ENCODE measurements at places on chromosomes 12 and 14. TPM values are rescaled to one million over a fixed set of nuclear protein-coding genes. Genes with fewer than 3 reads are reported as not detected.

SIX6 gene
- not detected for total RNA-seq

SERPINA9 gene
- 3.7 TPM for total RNA-seq

TSPAN8 gene
- 20.7 TPM for total RNA-seq

ESRRB gene
- total RNA-seq: 1.1 TPM

EPYC gene
- not detected for total RNA-seq

KCNMB4 gene
- total RNA-seq: 3.2 TPM

MYBPC1 gene
- 4.3 TPM for total RNA-seq

- no peak for DNase-seq
Measured at GRCh38 chr12:55707219-55707671, 459 bp downstream of the ITGA7 start.

DNA sequence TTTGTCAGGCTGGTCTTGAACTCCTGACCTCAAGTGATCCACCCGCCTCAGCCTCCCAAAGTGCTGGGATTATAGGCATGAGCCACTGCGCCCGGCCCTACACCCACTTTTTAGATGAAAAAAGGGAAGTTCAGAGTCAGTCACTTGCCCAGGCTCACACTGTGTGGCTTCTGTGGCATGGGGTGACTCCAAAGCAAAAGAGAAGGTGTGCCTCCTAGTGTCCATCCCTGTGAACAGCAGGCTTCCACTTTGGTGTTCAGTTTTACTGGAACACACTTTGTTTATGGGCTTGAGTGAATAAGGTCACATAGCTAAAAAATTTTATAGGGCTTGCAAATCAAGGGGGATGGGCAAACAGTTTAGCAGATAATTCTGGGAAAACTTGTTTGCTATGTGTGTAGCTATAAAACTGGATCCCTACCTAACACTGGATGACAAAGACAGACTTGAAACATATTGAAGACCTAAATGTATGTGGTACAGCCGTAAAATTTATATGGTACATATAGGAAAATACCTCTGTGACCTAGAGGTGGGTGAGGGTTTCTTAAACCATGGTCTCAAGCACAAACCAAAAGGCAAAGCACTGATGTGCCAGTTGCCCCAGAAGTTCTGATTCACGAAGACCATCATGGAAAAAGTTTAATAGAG is 54.9 kb downstream of the EID3 start:
- peak; percentile 92 for DNase-seq

- no peak for DNase-seq
Measured at GRCh38 chr14:37545174-37545573, 49.9 kb downstream of the FOXA1 start.

DNA sequence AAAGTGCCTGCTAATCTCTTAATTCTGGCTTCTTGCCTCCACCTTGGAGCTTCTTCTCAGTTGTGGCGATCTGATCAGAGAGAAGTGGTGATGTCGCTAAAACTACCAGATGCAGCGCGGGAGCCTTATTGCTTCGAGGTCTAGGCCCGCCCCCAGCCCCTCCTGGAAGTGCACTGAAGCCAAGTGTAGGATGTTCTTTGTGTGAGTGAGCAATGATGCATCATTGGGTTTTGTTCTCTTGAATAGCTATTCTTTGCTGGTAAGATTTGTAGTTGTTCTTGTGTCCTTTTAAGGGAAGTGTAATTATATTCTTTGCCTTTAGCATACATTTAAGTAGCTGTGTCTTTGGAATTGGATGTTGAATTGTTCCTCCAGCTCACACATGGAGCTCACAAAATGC is 35.8 kb downstream of the MTHFD1 start:
- DNase-seq: no peak

GRCh38 chr14:36757734-36758601 is 96.3 kb downstream of the PAX9 start:
- no peak for DNase-seq

- DNase-seq: no peak
Measured at GRCh38 chr12:5258498-5258897, 173.4 kb upstream of the NTF3 start.

- no peak for DNase-seq
Measured at GRCh38 chr14:55333711-55334485, 62.7 kb downstream of the FBXO34 start.

DNA sequence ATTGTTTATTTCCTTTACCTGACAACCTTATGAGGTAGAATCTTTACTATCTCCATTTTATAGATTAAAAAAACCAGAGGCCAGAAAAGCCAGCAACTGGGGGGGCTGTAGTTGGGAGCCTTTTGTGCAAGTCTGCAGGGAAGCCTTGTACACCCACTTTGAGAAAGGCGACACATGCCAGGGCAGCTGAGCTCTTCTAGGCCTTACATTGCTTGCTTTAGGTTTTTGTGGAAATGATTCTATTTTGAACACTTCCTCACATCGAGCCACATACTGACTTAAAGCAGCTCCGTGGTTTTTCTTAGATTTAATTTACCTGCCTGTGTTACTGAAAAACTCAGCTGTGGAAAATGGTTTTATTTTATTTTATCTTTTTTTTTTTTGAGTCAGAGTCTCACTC is 34.6 kb downstream of the EP400 start:
- DNase-seq: peak; percentile 31

- DNase-seq: no peak
Measured at GRCh38 chr12:109253913-109254544, 55.1 kb downstream of the FOXN4 start.

DNA sequence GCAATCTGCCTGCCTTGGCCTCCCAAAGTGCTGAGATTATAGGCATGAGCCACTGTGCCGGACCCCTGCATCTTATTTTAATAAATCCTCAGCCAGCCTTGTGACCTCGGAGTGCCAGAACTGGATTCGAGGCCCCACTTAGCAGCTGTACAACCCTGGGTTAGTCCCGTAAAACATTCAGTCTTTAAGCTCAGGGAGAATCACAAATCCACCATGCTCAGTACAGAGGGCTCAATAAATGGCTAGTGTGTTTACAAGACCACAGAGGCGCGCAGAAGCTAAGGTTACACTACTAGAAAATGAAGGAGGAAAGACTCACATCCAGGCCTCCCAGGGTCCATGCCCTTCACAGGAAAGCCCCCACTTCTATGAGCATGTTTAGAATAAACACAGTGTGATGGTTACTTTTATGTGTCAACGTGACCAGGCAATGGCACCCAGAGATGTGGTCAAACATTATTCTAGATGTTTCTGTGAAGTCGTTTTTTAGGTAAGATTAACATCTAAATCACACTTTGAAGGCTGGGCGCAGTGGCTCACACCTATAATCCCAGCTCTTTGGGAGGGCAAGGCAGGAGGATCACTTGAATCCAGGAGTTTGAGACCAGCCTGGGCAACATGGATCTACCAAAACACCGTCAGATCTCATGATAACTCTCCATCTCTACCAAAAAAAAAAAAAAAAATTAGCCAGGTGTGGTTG is 55.3 kb downstream of the CLMN start:
- no peak for DNase-seq

GRCh38 chr12:4771172-4771959 is 51.2 kb downstream of the GALNT8 start:
- no peak for DNase-seq
